ENCODE measurements at places on chromosomes 4 and X. TPM values are rescaled to one million over a fixed set of nuclear protein-coding genes. Genes with fewer than 3 reads are reported as not detected.

GRCh38 chrX:121987163-121987562 lies 939.8 kb downstream of the GLUD2 start:
- no peak for DNase-seq

- DNase-seq = no peak
Observed at GRCh38 chr4:8742546-8742945, 129.1 kb downstream of the HMX1 start.

DNA sequence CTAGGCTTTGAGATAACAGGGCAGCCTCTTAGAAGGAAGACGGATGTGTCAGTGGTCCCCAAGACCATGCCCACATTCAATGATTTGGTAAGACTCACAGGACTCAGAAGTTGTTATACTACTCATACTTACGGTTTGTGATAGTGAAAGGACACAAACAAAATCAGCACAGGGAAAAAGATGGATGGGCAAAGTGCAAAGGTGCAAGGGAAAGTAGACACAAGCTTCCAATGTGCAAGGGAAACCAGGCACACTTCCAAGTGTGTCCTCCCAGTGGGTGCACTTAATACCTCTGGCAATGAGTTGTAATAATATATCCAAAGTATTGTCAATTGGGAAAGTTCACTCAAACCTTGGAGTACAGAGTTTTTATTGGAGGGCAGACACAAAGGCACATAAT lies 53.8 kb upstream of the VCX start:
- DNase-seq = no peak

- no peak for DNase-seq
Observed at GRCh38 chr4:89521826-89522225, 214.2 kb upstream of the GPRIN3 start.

GRCh38 chrX:115583496-115584004 lies 22.6 kb downstream of the PLS3 start:
- DNase-seq = no peak

- no peak for DNase-seq
Observed at GRCh38 chr4:179124957-179125356, 1682.7 kb upstream of the AGA start.

- peak; percentile 98 for DNase-seq
Observed at GRCh38 chr4:7649741-7650531, 215.2 kb upstream of the PSAPL1 start.

- no peak for DNase-seq
Observed at GRCh38 chrX:110512341-110512740, 153.7 kb downstream of the RTL9 start.

DNA sequence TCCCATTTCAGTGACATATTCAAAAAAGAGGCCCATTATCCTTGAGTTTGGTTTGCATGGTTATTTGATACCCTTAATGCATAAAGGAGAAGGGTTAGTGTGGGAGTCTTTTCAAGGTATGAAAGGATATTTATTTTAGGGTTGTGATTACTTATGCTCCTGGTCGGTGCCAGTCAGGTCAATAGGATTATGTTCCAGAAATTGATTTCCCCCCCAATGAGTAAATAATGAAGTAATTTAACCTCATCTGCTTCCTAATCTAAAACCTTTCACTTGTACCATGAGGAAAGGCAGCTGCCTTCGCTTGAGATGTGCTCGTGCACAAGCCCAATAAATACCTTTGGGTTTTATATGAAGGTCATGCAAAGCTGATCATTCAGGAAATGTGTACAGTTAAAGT lies 55.0 kb upstream of the NR0B1 start:
- no peak for DNase-seq

The DCLK2 gene
- 59.4 TPM for total RNA-seq

The PNMA5 gene
- not detected for total RNA-seq

DNA sequence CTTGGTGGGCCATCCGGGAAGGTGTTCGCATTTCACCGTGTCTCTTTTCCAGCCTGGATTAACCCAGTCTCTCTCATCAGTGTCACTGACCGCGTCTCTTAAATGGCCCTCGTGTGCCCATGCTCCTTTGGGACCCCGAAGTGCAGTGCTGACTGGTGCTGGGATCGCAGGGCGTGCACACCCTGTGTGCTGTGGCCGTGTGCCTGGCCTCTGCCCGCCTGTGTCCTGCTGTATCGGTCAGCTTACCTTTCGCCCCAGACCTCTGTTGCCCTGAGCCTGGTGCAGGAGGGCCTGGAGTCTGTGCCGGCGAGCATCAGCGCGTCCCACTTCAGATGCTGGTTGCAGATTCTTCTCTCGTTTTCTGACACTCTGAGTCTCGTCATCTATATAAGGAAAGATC lies 68.3 kb upstream of the HGFAC start:
- no peak for DNase-seq

DNA sequence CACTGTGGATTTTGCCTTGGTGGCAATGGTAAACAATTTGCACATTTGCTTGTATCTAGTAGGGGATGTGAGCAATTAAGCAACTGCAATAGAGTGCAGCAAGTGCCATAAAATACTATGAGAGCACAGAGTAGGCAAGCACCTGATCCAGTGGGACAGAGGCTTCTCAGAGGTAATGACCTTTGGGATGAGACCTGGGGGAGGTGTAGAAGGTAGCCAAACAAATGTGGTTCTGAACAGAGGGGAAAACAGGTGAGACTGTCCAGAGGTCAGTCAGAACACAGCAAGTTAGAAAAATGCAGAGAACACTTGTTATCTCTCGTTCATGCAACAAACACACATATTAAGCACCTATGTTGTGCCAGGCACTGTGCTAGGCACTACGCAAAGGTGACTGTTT lies 21.4 kb upstream of the ANK2 start:
- no peak for DNase-seq

GRCh38 chrX:44216171-44216570 lies 127.3 kb downstream of the EFHC2 start:
- DNase-seq = no peak

DNA sequence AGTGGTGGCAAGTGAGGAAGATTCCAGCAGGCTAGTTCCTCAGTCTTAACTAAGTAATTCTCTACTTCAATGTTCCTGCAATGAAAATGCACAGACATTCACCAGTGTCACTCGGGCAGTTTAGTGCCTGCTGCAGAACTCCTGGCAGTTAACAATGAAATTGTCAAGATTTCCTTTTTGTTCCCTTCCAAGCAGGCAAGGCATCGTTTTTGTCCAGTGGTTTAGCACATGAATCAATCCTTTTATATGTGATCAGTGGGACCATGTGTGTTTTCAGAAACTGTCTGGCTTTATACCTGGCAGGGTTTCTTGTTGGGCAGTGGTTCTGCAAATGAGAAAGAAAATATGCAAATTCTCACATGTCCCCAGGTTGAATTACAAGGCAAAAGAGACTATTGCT lies 122.2 kb downstream of the GBA3 start:
- no peak for DNase-seq

The PF4V1 gene
- total RNA-seq = not detected

DNA sequence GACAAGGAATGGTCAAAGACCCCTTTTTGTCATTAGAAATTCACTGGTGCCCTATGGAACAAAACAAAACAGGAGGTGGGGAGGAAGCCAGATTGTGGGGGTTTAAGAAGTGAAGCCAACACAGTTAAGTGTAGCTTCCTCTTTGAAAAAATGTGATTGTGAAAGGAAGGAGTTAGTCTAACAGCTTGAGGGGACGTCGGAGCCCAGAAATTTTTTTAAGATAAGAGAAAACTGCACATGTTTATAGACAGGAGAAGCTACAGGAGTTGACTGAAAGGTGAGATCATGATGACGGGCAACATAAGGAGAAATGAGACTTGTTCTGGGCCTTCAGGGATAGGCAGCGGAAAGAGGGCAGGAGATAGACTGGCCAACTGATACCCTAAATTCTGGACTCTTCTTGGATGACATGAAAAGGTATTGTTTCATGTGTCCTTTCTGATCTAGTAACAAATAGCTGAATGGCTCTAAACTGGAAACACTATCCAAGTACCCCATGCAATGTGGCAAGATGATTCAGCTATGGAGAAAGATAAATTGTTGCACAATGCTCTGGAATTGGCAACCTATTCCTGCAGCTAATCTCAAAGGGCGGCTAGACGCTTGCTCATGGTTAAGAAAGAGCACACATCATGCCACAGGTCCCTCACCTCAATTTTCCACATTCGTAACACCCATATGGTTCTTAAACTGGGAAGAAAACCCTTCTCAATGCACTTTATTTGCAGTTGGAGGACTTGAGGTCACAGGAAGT lies 3.7 kb upstream of the HDAC8 start:
- no peak for DNase-seq

- no peak for DNase-seq
Observed at GRCh38 chrX:139448996-139449395, 81.5 kb upstream of the F9 start.

DNA sequence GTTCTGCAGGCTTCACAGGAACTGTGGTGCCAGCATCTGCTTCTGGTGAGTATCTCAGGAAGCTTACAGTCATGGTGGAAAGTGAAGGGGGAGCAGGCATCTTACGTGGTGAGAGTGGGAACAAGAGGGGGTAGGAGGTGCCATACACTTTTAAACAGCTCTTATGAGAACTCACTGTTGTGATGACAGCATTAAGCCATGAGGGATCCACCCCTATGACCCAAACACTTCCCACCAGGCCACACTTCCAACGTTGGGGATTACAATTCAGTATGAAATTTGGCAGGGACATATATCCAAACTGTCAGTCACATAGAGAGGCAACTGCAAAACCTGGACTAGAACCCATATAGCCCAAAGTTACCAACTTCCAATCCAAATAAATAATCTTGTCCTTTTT lies 43.1 kb upstream of the ZCCHC12 start:
- no peak for DNase-seq

- DNase-seq = peak; percentile 70
Observed at GRCh38 chr4:166594326-166594946, 639.9 kb downstream of the SPOCK3 start.

The F9 gene
- not detected for total RNA-seq

DNA sequence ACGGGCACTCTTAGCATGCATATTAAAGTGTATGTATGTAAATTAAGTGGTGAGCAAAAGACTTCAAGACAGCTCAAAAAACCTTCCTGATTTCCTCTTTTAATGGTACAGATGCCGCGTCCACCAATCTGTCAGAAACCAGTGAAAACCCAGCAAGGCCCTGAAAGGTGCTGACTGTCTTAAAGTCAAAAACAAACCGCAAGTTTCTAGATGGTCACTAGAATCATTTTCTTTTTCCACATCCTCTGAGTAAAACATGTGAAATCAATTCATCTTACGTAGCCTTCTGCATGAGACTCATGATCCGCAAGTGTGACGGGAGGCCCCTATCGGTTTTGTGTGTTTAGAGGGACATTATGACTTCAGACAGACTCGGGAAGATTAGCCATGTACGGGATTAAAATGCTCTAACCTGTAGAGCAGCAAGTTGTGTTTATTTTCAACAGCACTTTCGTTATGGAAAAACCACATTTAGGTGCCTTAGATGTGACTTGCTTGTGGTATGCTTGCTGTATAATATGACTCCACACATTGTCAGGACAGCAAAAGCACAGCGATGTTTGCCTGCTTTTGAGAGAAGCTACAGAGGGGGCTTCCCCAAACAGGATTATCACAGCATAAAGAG lies 88.2 kb upstream of the STS start:
- DNase-seq = no peak

The SSX4 gene
- not detected for total RNA-seq

- DNase-seq = peak; percentile 82
Observed at GRCh38 chr4:54482529-54483200, 175.1 kb upstream of the KIT start.

GRCh38 chrX:50736656-50737055 lies 77.3 kb downstream of the SHROOM4 start:
- no peak for DNase-seq

DNA sequence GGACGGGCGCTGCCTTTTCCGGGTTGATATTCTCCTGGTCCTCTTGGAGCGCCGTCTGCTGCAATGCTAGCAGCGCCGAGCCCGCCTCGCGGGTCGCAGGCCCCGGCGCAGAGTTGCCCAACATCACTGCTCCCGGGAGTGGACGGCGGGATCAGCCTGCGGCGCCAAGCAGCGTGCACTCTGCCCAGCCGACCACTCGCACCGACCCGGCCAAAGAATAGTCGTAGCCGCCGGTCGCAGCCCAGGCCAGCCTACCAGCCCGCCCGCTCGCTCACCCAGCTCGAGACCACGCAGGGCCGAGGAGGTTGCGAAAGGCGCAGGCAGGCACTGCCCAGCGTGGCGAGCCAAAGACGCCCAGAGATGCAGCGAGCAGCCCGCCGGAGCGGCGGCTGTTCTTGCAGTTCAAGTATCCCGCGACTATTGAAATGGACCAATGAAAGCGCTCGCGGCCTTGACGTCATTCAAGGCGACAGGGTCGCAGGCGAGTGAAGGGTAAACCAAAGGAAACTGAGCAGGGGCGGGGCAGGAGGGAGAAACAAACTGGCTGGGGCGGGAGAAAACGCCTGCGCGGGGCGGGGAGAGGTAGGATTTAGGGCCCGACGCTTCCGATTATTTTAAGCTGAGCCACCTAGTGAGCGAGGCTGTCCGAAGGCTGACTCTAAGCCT lies at the start of gene CCNA2:
CCNA2 (minus strand) TSS at position 379 of the 666 bp plus-strand sequence; CDS start at position 124, 255 bp downstream.
- DNase-seq = peak; percentile 94

- DNase-seq = peak; percentile 6
Observed at GRCh38 chr4:150962245-150962644, 52.8 kb downstream of the LRBA start.
